ENCODE measurements at places on chromosomes 12 and 14.
A peak's percentile ranks its signal among the peaks of the same experiment; 100 is the strongest.

GRCh38 chr14:95460647-95461478 lies 55.6 kb downstream of the SYNE3 start:
- no peak for DNase-seq

DNA sequence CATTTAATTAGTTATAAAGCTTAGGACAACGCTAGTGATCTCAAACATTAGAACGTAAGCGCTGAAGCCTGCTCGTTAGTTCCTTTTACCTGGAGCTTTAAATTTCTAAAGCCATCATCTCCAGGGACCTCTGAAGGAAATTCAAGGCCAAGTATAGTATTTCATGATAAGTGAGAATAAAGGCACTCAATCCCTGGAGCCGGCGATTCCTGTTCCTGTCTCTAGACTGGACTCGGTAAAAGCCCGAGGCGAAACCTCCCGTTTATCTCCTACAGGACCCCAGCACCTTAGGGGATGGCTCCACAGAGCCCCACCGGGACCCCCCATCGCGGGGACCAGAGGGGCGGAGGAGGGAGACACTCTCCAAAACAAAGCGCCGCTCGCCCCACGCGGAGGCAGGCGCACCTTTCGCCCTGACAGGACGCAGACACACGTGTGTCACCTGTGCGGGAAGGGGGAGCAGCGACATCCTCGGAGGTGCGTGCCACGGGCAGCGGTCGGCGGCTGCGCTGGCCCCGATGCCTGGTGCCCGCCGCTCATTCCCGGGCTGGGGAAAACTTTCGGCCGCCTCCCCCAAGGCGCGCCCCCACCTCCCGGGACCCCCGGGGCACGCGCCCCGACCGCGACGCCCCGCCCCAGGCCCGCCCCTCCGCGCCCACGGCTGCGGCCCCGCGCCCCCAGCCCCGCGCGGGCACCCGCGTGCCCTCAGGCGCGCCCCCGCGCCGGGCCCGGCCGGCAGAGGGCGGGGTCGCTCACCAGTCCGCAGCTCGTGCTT lies 678 bp downstream of the RPS6KA5 start:
- DNase-seq, result peak; percentile 89

GRCh38 chr12:53751336-53752191 lies at the start of gene CISTR:
TSS of gene CISTR (minus strand) at chr12:53751979.
- DNase-seq, result peak; percentile 66

- DNase-seq, result no peak
Observed at GRCh38 chr12:70091021-70091521, 152.2 kb upstream of the CNOT2 start.

Data from SK-N-SH (cell line).